Stimulated activated CD4-positive, alpha-beta T cell treated with anti-CD3 and anti-CD28 coated beads, Interleukin-12 subunit alpha, Interleukin-12 subunit beta, amount 100 ng/mL, for 4 hours (primary cell): ENCODE measurements at places on chromosomes 2 and 18.

DNA sequence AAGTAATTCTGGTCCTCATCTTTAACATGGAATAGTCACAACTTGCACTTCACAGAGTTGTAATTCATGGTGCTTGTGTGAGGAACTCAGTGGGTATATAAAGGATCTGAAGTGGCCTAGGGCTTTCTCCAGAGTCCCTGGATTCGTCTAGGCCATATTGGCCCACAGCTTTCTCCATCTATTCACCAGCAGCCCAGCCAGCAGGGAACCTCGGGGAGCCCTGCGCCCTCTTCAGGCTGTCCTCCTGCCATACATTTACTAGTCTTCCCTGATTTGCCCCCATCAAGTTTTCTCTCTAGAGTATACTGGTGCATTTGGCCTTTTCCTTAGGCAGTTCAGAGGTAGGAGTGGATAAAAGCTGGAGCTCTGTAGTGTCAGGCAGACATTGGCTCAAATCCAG, 278.3 kb downstream of the MYCN start:
- DNase-seq: no peak

GRCh38 chr18:33307520-33307919, 133.0 kb downstream of the CCDC178 start:
- DNase-seq: no peak

DNA sequence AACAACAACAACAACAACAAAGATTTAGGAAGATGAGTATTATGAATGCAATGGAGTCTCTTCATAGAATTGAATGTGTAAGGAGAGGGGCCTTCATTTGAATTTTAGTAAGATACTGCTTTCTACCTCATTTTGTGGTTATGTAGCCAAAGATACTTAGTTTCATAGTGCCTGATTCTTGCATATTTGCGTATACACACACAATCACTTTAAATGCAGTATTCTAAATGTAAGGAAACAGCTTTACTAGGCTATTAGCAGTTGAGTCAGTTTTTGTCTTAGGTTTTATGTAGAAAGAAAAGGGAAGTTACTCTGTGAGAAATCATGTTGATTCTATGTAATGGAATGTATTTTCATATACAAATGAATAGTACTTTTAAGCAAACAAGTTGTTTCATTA, 80.5 kb downstream of the HAUS1 start:
- no peak for DNase-seq

- DNase-seq: no peak
Observed at GRCh38 chr2:163649080-163649479, 86.7 kb downstream of the FIGN start.

DNA sequence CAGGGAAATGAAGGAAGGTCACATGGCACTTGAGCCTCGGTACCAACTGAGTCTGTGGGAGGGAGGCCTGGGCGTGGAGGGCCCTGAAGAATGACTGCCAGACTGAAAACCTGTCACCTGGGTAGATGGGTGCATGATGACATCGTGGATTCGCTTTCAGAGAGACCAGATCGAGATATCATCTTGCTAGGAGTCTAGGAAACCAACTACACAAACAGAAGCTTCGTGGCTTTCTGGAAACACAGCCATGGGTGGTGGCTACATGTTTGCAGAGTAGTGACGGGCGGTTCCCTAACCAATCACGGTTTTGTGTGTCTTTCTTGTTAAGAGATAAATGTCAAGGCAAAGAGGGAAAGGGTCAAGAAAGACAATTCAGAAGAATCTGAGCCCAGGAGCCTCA, 155.0 kb downstream of the EIPR1 start:
- peak; percentile 51 for DNase-seq

GRCh38 chr18:923144-923866, 18.6 kb downstream of the ADCYAP1 start:
- DNase-seq: no peak

- no peak for DNase-seq
Observed at GRCh38 chr18:5410582-5410981, 115.1 kb upstream of the ZBTB14 start.

DNA sequence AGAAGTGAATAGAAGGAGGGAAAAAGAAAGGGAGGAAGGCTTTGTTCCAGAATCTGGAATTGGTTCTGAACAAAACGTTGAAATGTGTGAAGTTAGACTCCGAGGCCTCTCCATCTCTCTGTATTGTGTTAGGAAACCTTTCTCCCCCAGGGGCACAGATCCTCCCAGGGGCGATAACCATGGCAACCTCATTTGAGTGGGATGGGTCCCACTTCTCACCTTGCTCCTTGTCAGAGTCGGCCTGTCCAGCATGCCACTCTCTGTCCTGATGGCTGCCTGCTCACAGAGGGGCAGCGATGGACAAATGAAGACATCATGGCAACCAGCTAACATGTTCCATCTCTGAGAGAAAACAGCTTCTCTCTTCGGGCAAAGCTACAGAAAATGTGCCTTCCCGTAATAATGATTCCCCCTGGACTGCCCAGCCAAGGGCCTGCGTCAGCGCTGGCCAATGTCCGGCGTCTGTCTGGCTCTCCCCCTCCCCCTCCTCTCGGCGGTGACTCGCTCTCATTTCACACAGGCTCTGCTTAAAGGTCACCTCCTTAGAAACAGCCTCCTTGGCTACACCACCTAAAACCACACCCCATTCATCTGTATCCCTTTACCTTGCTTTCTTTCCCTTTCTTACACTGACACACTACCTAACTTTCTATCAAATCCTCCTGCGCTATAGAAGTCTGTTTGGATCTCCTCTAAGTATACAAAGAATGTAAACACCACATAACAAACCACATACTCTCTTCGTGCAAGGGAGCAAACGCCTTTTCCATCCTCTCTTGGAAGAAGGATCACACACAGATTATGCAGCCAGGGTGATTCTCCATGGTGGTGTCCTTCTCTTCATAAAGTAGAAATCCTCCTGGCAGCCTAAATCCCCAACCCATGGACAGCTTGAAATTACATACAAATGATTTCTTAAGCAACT, 32.1 kb upstream of the TTC39C start:
- DNase-seq: no peak

DNA sequence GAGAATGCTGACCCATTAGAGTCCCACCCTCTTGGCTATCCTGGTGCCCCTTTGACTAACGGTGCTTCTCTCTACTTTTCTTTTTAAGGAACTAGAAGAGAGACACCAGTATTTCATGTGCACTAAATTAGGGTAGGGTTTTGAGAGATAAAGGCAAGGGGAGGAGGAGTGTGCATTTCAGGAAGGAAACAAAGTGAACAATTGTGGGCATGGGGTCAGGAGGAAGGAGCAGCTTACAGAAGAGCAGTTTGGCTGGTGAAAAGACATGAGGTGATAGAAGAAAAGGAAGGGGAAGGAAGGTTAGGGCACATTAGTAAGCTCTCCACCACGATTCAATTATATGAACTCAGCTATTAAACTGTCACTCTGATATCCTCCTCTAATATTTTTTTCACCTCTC, 105.8 kb upstream of the CTAGE1 start:
- DNase-seq: no peak

GRCh38 chr2:45595721-45596435, 15.2 kb downstream of the SRBD1 start:
- no peak for DNase-seq

DNA sequence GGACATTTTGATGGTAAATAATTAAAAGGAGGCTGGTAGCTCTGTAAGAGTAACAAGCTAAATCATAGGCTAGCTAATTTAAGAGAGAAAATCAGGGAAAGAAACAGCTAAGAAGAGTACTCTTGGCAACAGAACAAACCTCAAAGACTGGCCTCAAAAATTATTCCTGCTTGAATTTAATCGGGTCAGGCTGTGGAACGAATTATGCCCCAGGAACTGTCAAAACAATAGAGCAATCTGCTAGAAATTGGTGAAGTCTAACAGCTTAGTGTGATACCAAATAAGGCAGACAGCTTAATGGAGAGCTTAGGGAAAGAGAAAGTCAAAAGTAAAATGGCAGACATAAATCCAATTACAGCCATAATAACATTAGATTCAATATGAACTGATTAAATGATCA, 215.7 kb downstream of the MREG start:
- DNase-seq: no peak

- DNase-seq: no peak
Observed at GRCh38 chr2:48587560-48587959, 30.1 kb upstream of the GTF2A1L start.

GRCh38 chr2:200306931-200307723, 634 bp downstream of the SPATS2L start:
- peak; percentile 23 for DNase-seq

GRCh38 chr2:229586012-229586411, 128.3 kb downstream of the DNER start:
- no peak for DNase-seq

DNA sequence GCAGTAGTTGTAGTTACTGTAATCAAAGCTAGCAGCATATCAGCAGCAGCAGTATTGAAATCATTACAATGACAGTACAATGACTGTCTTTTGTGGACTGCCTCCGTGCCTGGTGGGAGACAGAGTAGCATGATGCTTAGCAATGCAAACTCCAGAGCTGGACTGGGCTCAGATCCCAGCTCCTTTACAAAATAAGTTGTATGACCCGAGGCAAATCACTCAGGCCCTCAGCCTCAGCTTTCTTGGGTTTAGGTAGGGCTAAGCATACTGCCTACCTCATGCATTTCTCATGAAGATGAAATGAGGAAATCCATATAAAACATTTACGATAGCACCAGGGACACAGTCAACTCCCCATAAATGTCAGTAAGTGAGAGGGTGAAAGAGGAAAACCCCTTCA, 170.7 kb downstream of the TTC32 start:
- no peak for DNase-seq

DNA sequence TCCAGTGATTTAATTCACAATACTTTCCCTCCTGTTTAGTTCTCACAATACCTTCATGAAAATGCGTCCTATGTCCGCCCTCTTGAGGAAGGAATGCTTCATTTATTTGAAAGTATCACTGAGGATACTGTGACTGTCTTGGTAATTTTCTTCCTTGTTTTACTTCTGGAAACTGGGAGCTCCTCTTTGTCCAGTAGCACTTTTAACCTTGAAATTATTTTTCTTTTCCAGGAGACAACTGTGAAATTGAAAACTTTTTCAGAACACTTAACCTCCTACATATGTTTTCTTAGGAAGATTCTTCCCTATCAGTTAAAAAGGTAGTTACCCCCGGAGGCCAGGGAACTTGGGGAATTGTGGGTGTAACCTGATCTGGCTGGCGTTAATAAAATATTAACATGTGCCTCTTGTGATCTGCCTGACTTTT, 58.9 kb upstream of the STON1 start:
- no peak for DNase-seq
